Parietal lobe (tissue), 2 donors: ENCODE measurements at places on chromosomes 2 and 18. TPM values are rescaled to one million over a fixed set of nuclear protein-coding genes. Genes with fewer than 3 reads are reported as not detected.

NT5C1B gene
- total RNA-seq, result not detected

UGT1A4 gene
- not detected for total RNA-seq

MYOM1 gene
- 2.2 TPM for total RNA-seq

EFR3B gene
- 69.5 TPM for total RNA-seq

NCKAP5 gene
- 19.7 TPM for total RNA-seq

GRHL1 gene
- total RNA-seq, result 5.9 TPM

MROH2A gene
- not detected for total RNA-seq

AKAIN1 gene
- 3.8 TPM for total RNA-seq
